ENCODE measurements at places on chromosomes 13 and 19.

DNA sequence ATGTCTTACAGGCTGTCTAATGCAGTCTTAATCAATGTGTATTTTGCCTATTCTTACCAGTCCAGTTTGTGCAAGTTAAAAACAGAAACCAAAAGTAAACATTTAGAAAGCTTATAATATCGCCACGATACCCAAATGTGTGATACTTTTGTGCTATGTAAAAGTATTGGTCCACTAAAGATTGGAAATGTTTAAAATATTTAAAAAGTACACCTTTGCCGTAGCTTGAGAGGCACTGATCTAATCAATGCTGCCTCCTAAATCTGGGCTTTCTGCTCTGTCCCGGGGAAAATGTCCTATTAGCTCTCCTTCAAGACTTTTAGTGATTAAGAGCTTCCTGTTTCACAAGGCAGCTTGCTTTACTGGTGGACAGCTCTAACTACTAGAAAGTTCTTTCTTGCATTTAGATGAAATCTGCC lies 64.7 kb downstream of the DNAJC15 start:
- DNase-seq = no peak

DNA sequence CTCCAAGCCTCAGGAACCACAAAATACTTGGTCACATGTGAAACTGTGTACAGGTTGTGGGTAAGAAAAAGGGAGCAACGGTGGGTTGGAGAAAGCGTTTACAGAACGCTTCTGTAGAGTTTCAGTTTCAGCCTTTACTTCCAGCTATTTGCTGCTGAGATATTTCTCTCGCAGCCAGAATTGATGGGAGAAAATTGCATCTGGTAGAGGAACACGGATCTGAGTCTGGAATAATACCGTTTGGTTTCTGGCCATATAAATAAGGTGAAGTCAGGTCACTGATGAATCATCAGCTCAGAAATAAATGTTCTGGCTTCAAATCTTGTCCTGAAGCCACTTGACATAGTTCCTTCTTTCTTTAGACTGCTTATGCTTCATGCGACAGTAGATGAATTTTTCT lies 20.3 kb upstream of the RFC3 start:
- no peak for DNase-seq

GRCh38 chr19:19624032-19624570 lies 3.9 kb downstream of the LPAR2 start:
- DNase-seq = no peak

GRCh38 chr19:33134571-33135041 lies 2.7 kb downstream of the WDR88 start:
- no peak for DNase-seq

DNA sequence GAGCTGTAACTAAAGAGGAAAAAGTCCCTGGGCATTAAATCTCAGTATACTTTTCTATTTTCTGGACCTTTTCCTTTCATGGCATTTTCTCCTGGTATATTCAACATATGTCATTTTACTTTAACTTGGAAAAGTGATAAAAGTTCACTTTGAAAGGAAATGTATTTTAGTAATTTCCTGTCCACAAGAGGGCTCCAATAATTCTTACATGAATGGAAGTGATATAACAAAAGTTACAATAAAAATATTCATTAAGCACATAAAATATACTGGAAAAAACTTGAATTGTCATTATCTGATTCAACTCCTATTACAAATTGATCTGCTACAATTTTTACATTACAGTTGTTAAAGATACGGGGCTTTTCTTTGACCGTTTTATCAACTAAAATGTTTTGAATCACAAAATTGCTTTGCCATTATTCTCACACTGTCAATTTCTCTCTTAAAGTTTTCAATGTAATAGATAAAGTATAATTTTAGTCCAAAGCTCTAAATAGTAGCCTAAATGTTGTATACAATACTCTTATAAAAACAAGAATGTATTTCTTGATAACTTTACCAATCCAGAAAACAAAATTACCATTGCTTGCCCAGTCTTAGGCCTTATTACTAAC lies 4.9 kb downstream of the UBL3 start:
- DNase-seq = no peak

DNA sequence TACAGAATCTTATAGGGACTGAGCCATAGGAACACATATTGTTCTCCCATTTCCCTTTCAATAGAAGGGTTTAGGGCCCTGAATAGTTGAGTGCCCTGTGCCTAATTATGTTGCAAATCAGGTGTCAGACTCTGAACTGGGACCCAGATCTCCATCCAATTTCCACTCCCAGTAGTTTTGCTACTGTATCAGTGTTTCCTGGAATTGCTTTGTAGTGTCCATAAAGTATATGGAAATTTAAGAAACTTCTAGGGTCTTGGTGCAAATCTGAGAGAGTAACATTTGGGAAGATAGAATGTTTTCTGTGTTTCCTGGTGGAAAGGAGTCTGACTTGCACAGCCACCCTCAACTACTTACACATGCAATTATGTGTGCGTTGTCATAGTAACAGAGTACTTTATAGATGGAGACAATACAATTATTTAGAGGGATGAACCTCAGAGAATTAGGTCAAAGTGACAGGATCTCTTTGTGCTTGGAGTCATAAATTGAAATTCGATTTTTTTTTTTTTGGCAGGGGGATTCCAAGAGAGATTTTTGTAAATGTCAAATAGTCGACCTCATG lies 646 bp upstream of the SLC10A2 start:
- no peak for DNase-seq

DNA sequence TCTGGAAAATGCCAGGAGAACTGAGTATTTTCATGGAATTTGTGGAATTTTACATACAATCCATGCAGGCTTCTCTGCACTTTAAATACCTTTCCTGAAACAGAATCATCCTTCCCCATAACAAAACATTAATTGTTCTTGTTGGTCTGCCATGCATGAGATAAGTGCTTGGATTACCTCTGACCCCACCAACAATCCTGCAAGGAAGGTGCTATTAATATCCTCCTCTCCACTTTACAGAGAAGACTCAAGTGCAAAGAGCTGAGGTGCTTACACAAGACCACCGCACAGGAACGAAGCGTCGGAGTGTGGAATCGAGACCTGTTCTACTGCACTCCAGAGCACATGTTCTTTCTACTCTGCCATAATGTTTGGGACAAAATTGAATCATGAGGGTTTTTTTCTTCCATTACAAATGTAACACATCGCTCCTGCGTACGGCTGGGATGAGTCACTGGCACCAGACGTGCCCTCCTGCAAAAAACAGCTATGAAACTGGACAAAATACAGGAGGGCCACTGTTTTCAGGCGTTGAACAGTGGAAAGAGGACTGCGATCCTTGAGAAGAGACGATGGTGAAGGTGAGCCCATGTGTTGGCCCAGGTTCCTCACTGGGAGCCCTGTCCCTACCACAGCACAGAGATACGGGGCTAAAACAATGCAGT lies 12.9 kb upstream of the LRRC4B start:
- no peak for DNase-seq

DNA sequence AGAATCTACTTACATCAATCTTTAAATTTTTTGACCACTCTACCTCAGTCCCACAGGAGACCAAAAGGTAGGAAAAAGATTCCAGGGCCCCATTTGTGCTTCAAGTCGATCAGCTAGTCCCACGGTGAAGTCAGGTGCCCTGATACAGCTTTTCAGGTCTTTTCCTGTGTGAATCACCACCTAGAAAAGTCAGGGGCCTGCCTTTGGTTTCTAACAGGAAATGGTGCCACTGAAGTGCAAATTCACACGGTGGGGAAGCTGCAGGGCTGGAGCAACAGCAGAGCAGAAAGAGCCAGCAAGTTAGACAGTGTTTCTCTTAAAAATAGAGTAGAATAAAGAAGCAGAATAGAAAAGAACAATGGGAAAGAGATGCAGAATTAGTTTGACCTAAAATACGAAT lies 107.5 kb downstream of the KLF12 start:
- DNase-seq = no peak

- no peak for DNase-seq
Measured at GRCh38 chr19:6677883-6678689, 8.1 kb upstream of the TNFSF14 start.

- DNase-seq = no peak
Measured at GRCh38 chr13:51770160-51770559, 33.8 kb downstream of the DHRS12 start.

- no peak for DNase-seq
Measured at GRCh38 chr13:30581582-30581981, 36.1 kb upstream of the USPL1 start.

DNA sequence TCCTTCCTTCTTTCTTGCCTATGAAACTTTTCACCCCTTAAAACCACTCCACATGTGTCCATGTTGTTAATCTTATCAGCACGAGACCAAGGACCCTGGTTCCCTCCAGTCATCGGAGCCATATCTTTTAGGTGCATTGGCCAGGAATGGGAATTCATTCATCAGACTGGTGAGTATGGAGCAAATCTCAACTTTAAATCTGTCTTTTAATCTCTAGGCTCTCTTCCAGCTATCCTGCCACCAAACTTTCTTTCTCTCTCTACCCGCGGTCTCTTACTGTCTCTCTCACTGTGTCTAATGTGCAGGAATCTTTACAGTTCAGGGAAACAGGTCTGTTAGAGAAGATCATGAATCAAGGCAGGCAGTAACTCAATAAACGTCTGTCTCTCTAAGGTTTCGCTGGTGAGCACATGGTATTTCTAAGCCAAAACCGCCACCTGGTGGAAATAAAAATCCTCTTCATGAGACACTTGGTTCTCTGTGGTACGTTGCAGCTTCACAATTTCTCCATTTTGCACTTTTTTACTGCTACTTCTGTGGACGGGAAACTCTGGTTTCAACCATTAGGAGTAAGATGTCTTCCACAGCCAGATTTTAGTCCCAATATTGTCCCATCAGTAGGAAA lies 16.1 kb downstream of the LGALS16 start:
- peak; percentile 48 for DNase-seq

DNA sequence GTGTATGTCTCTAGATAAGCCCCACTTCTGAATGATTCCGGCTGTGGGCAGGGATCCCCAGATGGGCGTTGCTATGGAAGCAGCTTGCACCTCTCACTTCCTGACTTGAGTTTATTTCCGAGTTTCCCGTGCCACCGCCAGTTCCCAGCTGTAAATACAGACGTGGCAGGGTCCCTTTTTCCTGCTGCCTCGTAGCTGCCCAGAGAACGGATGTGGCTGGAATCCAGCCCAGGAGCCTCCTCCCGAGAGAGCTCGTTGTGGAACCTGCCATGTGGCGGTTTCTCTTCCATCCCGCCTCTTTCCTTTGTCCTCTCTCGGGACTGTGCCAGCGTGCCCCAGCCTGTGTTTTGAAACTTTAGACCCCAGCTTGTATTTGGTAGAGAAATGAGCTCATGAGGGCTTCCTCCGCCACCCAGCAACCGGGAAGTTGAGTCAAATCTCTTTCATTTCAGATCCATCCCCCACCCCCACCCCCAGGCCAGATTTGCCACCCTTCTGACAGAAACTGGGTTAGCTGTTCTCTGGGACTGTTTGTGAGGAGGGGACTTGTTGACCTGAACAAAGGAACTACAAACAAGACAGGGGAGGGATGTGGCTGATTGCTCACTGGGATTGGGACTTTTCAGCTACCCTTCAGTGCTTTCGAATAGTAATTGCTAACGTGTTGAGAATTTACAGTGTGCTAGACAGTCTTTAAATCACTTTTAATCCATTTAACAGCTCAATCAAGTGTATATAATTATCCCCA lies 96.6 kb downstream of the SIPA1L3 start:
- peak; percentile 91 for DNase-seq

GRCh38 chr19:21707065-21707464 lies 60.3 kb downstream of the ZNF100 start:
- DNase-seq = no peak

GRCh38 chr19:30376272-30376671 lies 4.1 kb downstream of the ZNF536 start:
- no peak for DNase-seq

DNA sequence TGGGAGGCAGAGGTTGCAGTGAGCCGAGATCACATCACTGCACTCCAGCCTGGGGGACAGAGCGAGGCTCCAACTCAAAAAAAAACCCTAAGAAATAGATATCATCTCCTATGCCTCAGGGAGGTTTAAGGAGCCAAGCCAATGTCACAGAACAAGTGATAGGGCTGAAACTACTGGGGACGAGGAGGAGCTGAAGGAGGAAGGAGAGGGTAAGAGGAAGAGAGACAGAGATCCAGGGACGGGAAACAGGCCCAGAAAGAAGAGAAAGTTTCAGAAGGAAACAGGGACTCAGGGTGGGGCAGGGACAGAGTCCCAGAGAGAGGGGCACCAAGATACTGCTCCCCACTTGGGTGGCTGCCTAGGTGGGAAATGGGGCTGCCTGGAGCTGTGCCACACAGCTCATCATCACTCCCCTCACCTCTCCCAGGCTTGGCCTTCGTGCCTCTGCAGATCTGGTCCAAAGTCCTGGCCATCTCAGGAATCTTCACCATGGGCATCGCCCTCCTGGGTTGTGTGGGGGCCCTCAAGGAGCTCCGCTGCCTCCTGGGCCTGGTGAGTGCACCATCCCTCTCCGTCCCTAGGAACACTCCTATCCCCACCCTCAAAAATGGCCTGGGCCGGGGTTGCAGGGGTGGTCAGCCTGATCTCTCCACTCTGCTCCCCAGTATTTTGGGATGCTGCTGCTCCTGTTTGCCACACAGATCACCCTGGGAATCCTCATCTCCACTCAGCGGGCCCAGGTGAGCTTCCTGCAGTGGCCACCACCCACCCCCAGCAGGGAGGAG lies 1.5 kb downstream of the CD37 start:
- DNase-seq = no peak

GRCh38 chr13:39283072-39283471 lies 244.8 kb downstream of the NHLRC3 start:
- no peak for DNase-seq

DNA sequence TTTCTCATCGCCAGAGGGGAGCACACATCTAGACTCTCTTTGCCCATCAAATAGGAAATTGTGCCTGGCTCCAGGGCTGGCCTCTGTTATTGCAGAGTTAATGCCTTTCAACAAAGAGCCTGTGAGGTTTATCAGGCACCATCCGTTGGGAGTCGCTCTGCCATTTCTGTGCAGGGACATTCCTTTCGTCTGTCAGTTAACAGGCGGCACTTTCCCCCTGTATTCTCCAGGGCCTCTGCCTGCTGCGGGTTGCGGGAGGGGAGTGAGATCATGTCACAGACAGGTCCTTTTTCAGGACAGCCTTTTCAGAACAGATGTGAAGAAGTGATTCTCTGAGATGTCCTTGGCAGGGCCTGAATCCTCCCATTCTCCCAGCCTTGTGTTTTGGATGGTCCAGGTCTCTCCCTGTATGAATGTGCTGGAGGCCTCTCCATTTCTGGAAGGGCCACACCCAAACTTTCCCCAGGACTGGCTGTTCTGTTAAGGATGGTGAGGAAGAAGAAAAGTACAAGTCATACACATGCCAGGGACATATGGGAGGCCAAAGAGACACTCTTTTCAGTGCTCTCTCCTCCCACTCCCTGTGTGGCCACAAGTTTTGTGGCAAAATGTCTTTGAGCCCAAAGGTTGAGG lies 14.9 kb downstream of the SERP2 start:
- no peak for DNase-seq

DNA sequence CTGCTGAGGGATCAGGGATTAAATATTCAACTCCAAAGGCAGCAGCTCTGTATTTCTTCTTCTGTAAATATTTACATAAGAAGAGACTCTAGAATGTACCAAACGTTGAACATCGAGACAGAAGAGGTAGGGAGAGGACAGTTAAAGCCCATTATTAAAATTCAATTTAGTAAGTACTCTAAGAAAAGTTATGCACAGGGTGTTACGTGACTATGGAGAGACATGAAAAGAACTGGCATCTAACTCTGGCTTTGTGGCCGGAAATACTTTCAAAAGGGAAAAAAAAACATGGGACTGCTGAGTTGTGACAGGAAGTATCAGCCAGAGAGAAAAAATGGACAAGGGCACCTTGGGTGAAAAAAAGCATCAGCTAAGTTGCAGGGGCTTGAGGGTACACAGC lies 36.7 kb downstream of the LNX2 start:
- DNase-seq = no peak

GRCh38 chr13:49210114-49210513 lies 10.0 kb upstream of the MLNR start:
- DNase-seq = no peak
